ENCODE measurements at places on chromosomes 3 and 15.

DNA sequence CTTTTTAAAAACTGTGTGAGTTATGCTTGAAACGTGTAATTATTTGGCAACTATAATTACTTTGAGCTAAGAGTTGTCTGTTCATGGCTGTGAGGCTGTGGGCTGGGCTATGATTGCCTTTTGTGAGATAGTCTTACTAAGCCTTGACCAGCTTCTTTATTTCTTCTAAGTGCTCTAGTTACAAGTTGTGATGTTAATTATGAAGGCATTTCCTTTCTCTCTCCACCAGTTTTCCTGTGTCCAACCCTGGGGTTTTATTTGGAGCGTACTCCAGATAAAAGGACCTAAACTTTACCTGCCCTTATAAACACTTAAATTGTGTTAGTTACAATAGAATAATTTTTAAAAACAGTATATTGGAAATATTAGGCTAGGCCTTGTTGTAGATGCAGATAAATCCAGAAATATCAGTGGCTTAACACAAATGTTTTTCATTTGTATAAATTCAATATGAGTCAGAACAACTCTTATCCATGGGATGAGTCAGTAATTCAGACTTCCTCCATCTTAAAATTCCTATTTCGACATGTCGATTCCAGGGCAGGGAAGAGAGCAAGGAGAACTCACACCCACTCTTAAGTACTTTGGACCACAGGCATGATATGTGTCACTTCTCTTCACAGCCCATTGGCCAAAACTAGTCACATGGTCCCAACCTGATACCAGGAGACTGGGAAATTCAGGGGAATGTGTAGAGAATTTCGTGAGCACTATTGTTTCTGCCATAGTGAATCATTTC lies 17.0 kb downstream of the TMEM62 start:
- no peak for DNase-seq

- no peak for DNase-seq
These were observed 50.8 kb upstream of the CRTC3 start for GRCh38 chr15:90478846-90479481.

GRCh38 chr3:139808201-139808600 lies 126.8 kb upstream of the CLSTN2 start:
- no peak for DNase-seq

DNA sequence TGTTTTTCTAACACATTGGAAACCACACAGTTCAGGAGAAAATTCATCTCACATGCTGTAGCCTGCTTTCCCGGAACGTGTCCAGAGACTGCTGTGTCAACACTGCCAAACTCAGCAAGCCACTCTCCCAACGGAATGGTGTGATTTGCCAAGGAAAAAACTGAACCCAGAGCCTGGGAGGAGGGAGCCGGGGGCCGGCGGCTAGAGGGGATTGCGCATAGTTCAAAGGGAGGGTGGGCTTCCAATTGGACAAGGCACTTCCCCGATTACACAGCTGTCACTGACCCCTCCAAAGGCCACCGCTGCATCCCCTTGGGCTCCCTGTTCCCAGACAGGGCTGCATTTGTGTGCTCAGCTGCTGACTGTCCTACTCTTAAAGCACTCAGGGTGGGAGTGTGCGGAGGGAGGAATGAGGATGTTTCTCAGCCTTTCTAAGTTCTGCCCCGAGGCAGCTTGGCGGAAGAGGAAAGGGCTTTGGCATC lies 256.2 kb downstream of the ZNF621 start:
- DNase-seq: no peak

DNA sequence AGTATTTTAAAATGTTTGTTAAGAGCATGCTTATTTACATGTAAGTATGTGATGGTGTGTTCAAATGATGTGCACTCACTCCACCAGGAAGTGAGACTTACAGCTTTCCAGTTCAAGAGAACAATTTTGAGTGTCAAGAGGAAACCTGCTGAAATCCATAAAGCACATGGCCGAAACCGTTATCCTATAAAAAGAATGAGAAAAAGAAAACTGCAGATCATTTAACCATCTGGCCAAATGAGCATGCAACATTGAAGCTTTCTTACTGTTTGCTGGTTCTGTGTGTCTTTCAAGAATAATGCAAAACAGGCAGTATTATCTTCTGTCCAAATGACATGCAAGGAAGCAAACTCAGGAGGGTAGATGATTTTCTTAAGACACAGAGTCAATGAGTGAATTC lies 26.3 kb downstream of the GABRR3 start:
- DNase-seq: no peak

DNA sequence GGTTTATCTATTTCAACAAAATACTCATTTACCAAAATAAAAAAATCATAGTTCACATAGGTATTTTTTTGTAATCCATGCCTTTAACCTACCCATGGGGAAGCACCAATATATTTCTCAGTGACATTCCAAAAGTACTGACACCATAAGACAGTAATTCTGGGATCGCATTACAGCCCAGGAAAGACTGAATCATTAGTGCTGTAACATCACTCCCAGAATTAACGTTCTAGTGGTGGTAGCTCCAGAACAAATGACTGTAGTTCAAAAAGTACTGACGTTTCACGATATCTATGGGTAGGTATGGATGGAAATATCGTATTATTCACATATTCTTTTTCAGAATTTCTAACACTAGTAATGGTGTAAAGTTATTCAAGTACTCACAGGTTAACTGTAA lies 54.3 kb upstream of the NEK10 start:
- no peak for DNase-seq

All from stimulated activated CD8-positive, alpha-beta memory T cell treated with anti-CD3 and anti-CD28 coated beads, Interleukin-4, amount 100 ng/mL, for 4 hours (primary cell).